ENCODE measurements at places on chromosomes 2 and 18.

DNA sequence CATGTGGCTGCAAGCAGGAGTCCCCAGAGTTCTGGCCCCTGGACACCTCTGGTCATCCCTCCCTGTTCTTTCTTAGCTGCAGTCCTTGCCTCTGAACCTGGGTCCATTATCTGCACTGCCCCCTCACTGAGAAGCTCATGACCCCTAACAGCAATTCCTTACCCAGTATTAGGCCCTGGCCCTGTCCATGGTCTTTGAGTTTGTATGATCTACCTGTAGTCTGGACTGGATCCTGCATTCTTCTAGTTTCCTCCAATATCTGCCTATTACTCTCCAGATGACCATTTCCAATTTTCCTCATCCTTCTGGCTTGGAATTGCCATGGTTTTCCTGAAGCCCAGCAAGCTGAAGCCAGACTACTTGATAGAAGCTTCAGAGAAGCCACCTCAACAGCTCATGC lies 302.4 kb upstream of the HS6ST1 start:
- DNase-seq = no peak

GRCh38 chr2:29420464-29420863 lies 305.2 kb downstream of the CLIP4 start:
- DNase-seq = no peak

DNA sequence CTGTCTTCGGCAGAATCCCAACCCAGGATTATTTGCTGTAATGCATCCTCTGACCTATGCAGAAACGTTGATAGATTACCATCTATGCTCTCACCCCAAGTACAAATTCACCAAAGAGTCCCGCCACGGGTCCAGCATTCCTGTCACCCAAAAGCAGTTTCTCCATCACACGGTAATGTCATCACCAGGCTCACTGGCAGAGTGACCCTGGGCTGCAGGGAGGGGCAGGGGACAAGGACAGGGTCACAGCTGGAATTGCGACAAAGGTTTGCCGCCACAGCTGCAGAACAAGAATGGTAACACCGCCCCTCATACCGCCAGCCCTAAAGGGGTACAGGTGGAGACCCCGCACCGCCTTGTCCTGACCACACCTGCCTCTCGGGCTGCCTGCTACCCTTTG lies 40.8 kb upstream of the TMEM177 start:
- no peak for DNase-seq

GRCh38 chr2:43123486-43123885 lies 102.9 kb downstream of the ZFP36L2 start:
- DNase-seq = no peak

GRCh38 chr2:98036349-98037000 lies 40.7 kb upstream of the TMEM131 start:
- DNase-seq = no peak

DNA sequence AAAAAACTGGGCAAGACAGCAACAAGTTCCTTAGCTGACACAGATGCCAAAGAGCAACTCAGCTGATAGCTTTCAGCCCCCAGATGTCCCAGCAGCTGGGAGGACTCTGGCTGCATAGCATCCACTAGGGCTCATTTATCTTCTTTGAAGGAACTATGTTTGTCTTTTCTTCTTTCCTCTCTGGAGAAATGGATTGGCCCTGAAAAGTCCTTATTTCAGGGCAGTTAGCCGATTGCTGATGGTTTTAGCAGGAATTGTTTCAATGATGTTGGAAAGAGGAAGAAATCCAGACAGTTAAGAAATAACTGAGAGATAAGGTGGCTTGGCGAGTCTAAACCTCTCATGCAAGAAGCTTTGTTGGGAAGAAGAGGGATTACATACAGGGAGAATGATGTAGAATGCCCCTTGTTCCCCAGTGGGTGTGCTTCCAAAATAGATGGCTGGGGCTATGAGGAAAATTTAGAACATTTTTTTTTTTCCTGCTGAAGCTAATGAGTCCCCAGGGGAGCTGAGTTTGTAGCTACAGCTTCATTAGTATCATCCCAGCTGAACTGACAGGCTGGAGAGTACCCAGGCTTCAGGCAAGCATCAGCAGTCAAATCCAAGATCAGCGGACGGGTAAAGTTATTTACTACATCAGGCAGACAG lies 33.6 kb upstream of the SERPINE2 start:
- DNase-seq = no peak

DNA sequence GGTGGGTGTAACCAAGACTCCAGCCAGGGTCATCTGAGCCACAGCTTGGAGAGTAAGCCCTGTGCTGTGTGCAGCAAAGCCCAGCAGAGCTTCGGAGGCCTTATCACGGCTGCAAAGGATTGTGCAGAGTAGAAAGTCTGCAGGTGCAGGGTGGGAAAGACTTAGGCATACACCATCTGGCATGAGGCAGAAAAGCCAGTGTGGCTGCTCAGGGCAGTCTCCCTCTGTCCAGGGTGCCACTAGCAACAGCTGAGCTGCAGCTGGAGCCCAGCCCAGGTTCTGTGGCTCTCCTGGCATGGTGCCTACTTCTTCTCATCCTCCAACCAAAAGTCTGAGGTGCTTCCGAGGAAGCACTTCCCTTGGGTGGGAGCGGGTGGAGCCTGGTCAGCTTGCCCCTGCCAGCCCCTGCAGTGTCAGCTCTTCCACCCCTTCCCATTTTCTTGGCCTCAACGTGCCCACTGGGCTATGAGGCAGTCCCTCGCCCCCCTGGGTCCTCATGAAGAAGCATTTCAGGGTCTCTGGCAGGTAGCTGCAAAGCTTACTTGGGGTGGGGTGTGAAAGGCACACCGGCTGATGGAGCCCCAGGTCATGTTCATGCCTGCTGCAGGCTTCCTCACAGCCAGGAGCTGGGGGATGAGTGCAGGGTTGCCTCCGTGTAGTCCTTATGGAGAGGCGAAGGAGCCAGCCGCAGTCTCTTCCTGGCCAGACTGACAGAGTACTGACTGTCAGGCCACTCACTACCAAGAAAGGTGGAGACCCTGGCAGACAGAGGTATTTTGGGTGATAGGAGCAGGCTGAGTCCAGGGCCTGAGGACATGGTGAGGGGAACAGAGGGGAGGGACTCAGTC lies 4.8 kb downstream of the AMER3 start:
- DNase-seq = no peak

- DNase-seq = no peak
Observed at GRCh38 chr2:22957446-22957845, 427.5 kb upstream of the KLHL29 start.

GRCh38 chr2:218431878-218432277 lies 13.0 kb downstream of the VIL1 start:
- DNase-seq = no peak

DNA sequence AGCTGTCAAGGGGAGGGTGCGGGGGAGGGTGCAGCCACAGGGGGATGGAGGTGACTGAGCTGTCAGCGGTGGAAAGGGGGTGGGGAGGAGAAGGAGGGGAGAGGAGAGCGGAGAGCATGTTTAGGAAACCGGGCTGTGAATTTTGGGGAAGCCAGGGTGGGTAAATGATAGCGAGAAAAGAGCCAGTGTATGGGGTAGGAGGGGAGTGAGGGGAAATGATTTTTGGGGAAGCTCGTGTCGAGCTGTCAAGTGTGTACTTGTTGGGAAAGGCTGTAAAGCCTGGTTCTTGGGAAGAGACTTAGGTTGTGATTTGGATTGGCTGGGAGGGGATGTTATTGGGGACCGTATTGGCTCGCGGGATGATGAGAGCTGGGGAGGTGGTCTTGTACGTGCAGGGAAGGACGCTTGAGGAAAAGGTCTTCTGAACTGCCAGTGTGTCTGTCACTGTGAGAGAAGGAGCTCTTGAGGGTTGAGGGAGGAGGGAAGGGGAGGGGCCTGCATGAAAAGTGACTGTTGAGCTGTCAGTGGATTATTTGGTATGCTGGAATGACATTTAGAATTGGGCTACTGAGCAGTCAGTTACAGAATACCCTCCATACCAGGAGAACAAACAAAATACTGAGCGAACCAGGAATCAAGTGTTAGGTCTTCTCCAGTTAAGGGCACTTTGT lies 1.0 kb downstream of the UBR3 start:
- peak; percentile 45 for DNase-seq

GRCh38 chr2:100909534-100910081 lies 89.7 kb downstream of the NPAS2 start:
- no peak for DNase-seq

GRCh38 chr18:23266717-23267446 lies 131.6 kb downstream of the CABLES1 start:
- no peak for DNase-seq

GRCh38 chr2:203097735-203098134 lies 83.1 kb downstream of the NBEAL1 start:
- DNase-seq = no peak

DNA sequence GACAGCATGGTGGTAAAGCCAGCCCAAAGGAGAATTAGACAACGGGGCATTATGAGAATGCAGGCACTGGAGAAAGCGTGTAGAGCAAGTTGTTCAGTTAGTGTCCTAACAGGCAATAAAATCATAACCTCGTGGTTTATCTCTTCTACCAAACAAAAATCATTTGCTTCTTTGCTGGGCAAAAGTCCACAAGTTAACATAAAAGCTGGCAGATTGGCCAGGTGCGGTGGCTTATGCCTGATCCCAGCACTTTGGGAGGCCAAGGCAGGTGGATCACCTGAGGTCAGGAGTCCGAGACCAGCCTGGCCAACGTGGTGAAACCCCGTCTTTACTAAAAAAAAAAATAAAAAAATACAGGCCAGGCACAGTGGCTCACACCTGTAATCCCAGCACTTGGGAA lies 364.1 kb downstream of the SETBP1 start:
- no peak for DNase-seq

DNA sequence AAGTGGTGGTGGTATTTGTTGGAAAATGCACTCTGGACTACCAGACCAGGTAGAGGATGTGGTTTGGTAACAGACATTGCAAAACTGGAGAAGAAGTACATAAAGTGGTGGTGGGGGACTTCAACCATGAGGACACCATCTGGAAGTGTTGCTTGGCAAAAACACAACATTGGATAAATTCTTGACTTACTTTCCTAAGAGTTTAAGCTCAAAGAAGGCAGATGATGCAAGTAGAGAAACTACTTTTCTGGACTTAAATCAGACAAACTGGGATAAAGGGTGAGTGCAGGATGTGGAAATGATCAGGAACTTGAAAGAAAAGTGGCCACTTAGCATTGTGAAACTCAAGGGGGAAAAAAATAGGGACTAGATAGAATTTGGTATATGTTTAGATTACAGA lies 487.4 kb downstream of the ZEB2 start:
- DNase-seq = no peak

- DNase-seq = no peak
Observed at GRCh38 chr2:109448946-109449788, 164.6 kb downstream of the SEPTIN10 start.

DNA sequence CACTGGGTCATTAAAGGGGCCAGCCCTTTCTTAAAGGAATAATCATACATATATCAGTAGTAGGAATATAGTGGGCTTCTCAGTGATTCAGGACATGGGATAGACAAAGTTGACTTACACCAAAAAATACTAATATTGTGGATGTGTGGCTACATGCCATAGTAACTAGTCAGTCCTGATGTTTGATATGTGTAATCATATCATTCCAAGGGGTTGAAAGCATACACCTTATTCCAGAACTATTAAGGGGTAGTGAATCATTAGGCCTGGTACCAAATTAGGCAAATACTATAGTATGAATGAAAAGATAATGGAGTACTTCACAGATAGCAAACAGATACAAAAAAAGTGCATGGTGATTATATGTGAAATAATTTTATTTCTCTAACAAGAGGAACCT lies 814.9 kb upstream of the NRXN1 start:
- DNase-seq = no peak

DNA sequence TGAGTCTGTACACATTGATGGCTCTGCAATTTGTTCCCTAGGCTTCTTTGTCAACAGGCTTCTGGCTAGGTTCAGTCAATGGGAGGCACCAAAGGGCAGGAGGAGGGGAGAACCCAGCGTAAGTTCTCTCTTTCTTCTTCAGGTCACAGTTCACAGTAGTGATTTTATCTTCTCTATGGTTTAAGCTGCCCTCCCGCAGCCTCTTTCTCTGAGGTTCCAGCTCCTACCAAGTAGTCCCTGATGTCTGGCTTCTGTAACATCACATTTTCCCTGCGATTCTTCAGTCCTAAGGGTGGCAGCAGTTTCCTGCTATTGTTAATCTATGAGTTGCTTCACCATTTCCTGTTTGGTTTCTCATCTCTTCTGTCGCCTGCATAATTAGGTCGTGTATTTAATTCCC lies 107.4 kb downstream of the CPO start:
- no peak for DNase-seq

DNA sequence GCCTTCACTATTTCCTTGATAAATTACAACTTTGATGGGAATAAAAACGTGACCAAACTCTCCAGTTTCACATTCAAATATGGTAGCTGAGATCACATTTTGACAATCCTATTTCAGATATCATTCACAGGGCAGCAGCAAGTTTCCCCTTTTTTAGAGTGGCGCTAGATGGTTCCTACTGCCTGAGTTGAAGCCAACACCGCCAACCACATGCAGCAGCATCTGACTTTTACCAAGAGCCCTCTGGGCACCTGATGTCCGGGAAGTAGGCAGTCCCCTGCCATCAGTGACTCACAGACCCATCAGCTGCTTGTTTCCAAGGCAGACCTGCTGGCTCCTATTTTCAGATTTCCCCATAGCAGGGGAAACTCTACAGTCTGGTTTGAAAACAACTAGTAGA lies 4.0 kb upstream of the MREG start:
- DNase-seq = no peak

DNA sequence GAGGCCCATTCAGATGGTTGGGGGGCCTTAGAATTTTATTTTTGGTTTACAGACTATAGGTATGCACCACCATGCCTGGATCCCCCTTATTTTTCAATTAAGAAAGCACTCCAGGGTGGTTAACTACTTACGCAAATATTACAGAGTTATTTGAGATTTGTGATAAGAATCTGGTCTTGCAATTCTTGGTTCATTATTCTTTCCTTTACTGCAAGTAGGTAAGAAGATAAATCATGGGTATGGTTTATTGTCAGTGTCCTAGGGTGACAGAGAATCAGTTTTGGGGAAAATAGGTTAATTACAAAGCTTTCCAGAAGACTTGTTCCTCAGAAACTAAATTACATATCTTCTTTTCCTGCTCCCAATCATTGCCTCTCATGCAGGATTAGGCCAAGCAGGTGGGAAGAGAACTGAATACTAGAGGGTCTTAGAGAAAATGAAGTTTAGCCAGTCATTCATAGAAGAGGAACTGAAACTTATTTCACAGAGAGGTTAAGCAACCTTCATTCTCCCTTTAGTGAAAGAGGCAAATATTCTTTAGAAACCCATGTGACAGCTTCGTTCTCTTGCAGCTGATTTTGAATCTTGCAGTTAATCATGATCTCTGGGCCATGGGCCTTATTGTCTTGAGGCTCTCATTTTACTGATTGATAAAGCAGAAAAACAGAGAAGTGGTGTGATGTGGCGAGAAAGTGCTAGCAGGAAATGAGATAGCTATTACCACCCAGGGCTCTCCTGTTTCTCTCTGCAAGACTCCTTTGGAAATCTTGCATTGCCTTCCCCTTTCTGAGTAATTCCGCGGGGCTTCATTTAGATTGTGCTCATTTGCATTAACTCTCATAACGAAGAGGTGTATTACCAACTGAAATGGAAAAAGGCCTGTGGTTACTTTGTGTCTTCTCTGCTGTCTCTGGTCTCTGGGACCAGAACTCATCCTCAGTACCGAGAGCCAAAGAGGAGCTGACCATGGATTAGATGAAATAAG lies 44.8 kb upstream of the ARHGAP25 start:
- DNase-seq = no peak

GRCh38 chr18:48123324-48123723 lies 192.9 kb upstream of the SMAD2 start:
- no peak for DNase-seq

GRCh38 chr2:100278986-100279385 lies 43.3 kb downstream of the LONRF2 start:
- no peak for DNase-seq
